Activated CD8-positive, alpha-beta memory T cell treated with anti-CD3 and anti-CD28 coated beads, Interleukin-2, amount 50 U/mL, for 4 hours (primary cell): ENCODE measurements at places on chromosomes 1 and 21.

DNA sequence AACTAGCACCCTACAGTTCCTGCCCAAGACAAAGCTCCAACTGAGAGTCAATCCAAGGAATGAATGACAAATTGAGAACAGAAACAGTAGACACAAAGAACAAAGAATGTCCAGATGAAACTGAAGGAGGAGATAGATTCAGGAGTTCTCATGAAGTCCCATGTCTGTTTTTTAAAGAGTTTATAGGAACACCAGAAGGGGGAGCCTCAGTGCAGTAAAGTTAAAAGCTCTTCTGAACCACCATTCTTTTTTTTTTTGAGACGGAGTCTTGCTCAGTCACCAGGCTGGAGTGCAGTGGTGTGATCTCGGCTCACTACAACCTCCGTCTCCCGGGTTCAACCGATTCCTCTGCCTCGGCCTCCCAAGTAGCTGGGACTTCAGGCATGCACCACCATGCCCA is 323.6 kb downstream of the MRPL39 start:
- DNase-seq: no peak

GRCh38 chr1:27033043-27033746 is 20.5 kb upstream of the TENT5B start:
- DNase-seq: no peak

GRCh38 chr1:145827966-145828365 is 4.0 kb downstream of the POLR3C start:
- DNase-seq: no peak

DNA sequence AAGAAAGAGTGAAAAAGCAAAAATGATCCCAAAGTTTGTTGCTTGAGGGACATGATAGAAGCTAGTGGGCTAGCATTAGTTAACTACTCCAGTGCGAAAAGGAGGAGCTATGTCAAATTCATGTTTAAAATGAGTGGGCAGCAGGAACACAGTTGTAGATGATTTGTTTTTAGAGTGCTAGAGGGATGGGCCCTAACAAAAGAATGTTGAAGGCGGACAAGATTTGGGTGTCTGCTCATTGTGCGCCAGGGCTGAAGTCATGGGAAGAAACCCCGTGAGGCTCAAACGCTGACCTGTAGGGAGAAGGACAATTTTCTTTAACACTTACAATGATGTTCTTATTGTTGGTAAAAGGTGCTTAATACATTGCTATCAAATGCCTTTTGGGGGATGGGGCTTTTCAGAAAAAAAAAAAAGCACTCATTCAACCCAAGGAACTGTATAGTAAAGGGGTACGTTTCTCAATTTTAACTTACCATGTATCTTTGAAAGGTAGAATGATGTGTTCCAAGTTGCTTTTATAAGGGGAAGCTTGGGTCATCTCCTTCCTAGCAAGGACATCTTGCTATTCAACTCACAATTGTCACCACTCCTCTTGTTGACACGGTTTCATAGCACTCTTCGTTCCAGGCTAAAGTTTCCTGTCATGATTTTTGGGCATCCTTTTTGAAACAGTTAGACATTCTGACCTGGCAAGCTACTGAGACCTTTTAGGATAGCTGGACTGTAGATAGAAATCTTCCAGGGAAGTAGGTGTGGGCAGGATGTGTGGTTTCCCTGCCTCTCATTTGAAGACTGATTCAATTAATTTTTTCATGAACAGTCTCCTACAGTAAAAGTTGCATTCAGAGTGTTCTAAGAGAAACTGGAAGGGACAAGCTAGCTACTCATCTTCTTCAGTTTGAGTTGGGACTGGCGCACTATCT is 53.0 kb upstream of the CNN3 start:
- no peak for DNase-seq

- no peak for DNase-seq
Observed at GRCh38 chr21:14995695-14996490, 68.9 kb downstream of the NRIP1 start.

GRCh38 chr1:190754666-190755065 is 277.0 kb upstream of the BRINP3 start:
- no peak for DNase-seq

DNA sequence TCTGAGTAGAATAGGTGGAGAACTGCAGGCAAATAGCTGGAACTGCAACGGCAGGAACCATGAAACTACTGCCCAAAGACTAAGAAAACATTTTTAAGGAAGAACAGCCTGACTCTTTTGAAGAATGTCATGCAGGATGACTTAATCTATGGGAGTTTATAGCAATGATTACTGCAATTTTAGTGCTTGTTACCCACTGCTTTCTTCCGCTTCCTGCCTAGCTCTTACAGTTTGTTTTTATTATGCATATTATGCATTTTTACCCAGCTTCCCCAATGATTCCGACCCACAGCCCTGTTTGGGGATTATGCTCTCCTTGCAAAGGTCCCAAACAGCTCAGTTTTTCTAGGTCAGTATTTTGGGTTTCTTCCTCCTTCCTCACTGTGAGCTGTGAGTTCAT is 71.2 kb downstream of the PCNX2 start:
- DNase-seq: no peak

- DNase-seq: no peak
Observed at GRCh38 chr1:187129132-187129531, 300.4 kb downstream of the PLA2G4A start.

DNA sequence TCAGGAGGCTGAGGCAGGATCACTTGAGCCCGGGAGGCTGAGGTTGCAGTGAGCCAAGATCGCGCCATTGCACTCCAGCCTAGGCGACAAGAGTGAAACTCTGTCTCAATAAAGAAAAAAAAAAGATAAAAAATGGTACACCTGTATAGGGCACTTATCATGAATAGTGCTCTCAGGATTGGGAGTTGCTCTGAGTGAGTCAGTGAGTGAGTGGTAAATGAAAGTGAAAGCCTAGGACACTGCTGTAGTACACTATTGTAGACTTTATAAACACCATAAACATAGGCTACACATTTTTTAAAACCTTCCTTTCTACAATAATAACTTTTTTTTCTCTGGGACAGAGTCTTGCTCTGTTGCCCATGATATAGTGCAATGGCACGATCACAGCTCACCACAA is 16.8 kb downstream of the PHTF1 start:
- no peak for DNase-seq

DNA sequence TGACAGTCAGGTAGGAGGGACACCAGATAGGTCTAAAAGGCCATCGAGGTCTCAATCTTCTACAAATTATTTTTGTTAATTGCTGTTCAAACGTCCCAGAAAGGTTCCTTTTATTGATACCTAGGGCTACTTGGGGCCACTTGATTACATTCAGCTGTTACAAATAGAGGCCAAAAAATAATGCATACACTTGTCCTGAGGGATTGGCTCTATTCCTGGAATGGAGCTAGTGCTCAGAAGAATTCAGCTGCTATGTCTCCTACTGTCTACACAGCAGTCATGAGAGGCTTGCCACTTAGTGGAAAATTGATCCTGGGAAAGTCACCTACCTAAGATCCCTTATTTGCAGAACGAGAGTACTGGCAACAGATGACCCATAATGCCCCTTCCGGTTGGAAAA is 498.3 kb downstream of the ADGRL2 start:
- no peak for DNase-seq

DNA sequence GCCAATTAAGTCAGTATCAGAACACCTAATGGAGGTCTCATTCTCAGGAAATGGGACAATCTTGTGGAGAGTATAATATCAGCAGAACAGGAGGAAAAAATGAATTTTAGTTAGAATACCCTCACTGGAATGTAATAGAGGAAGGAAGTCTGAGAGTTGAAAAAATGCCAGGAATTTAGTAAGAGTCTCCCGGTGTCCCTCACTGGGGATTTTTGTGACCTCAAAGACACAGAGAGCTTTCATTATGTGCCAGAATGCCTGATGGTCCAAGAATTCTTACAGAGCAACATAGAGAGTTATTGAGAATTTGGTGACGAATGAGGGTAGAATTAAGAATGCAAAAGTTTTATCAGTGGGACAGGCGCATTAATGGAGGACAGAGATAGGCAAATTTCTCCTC is 443.5 kb upstream of the B3GALT2 start:
- no peak for DNase-seq

GRCh38 chr1:90135286-90135685 is 140.4 kb downstream of the ZNF326 start:
- no peak for DNase-seq

GRCh38 chr1:47030170-47030805 is 6.8 kb downstream of the CYP4X1 start:
- no peak for DNase-seq

DNA sequence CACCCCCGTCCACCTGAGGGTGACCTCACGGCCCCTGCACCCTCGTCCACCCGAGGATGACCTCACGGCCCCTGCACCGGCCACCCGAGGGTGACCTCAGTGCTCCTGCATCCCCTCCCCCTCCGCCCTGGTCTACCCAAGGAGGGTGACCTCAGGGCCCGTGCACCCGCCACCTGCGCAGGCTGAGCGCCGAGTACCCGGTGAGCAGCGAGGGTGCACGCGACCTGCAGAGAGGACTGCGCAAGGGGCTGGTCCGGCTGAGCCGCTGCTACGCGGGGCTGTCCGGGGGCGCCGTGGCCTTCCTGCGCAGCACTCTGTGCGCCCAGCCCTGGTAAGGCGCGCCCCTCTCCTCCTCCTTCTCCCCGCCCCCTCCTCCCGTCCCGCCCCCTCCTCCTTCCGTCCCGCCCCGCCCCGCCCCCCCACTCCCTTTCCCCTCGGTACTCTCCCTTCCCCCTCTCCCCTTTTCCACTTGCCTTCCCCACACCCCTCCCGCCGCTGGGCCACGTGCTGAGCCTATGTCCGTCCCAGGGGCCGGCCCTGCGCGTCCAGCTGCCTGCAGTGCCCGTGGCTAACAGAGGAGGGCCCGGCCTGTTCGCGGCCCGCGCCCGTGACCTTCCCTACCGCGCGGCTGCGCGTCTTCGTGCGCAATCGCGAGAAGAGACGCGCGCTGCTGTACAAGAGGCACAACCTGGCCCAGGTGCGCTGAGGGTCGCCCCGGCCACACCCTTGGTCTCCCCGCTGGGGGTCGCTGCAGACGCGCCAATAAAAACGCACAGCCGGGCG is 28.4 kb downstream of the TRIM11 start:
- peak; percentile 55 for DNase-seq

DNA sequence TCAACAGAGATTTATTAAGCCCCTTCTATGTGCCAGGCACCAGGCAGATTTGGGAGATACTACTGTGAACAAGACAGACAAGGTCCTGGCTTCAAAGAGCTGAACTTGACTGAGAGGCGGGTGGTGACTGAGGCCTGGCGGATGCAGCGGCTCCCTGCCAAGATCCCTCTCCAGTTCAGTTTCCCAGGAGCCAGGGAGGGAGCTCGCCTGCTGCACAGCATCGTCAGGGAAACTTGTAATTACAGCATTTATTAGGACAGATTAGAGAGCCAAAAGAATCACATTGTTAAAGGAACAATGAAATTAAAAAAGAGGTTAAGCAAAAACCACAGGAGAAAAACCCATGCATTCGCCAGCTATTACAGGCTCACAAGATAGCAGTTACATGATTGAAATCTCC is 55.3 kb downstream of the ETS2 start:
- no peak for DNase-seq

DNA sequence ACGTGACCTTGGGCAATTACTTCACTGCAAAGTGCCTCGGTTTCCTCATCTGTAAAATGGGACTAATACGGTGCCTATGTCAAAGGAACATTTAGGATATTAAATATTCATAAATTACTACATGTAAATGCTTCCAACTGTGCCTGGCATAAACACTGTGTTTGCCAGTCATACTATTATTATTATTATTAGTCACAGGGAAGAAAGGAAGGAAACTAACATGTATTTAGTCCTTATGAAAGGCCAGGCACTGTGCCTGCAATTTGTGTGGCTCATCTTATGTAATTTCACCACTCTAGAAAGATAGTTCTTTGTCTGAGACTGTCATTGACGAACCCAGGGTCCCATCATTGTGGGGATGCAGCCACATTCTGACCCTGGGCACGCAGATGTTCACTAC is 45.0 kb downstream of the EPHB2 start:
- DNase-seq: no peak
